ENCODE measurements at places on chromosomes 16 and 17.

DNA sequence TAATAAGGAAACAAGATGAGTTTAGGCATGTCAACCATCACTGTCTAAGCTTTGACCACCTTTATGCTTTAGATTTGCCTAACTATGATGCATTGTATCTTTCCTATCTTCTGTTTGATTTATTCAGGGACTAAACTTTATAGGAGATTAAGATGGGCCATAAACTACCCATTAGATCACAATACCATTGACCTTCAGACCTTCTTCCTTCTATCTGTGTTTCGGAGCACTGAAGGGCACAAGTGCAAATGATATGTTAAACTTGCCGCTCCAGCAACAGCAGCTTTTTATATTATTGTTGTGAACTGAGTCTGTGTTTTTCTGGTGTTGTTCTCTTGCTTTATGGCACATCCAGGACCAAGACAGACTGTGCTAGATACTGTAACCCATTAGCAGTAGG is 16.6 kb upstream of the ALDH3A2 start:
- no peak for DNase-seq

GRCh38 chr16:74249846-74250245 is 46.8 kb upstream of the PSMD7 start:
- no peak for DNase-seq

- DNase-seq: no peak
Observed at GRCh38 chr17:17429222-17429621, 47.6 kb upstream of the MED9 start.

DNA sequence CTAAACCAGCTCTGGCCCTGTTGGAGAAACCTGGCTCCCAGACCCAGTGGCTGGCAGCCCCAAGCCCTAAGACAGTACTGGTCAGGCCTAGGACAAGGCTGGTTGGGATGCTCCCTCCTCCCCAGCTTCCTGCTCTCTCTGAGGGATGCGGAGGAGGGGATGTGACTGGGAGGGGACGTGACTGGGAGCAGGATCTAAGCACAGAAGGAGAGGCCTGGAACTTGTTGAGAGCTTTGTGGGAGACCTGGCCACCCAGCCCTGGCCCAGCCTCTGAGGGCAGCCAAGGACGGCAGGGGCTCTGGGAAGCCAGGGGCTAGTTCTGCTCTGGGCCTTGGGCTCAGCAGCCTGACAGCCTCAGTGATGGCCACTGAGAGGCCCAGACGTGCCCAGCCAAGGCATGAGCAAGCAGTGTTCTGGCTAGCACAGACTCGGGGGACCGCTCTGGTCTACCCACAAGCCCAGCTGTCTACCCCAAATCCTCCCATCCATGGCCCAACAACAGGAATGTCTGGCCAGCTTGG is 22.8 kb downstream of the ATP6V0D1 start:
- DNase-seq: no peak

GRCh38 chr17:30344283-30345088 is 10.6 kb upstream of the TMIGD1 start:
- no peak for DNase-seq

DNA sequence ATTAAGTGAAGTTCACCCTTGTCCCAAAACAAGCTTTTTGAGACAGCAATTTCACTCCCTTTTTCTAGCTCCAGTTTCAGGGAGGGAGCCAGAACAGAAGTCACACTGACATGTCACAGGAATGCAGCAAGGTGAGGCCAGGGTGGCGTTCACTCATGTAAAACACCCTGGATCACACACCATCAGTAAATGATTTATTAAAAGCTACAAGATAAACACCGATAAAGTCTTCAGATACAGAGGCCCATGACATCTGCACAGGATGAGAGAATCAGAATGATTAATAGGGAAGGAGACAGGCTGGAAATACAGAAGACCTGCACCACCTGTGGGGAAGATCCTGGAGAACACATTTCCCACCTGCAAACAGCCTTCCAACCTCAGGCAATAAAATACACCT is 77.5 kb upstream of the DYNLRB2 start:
- no peak for DNase-seq

DNA sequence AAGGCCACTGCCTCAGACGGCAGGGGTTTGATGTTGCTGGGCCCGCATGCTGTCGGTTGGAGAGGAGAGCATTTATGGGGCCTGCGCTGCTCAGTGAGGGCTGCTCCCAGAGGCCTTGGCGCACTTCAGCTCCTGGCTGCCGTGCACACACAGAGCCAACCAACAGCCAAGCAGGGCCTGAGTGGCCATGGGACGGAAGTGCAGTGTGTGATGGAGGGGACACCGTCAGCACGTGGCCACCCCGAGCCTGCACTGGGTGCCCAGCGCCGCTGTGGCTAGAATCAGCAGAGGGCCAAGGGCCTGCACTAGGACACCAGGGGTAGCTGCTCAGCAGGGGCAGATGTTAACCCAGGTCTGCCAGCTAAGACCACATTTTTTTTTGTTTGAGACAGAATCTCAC is 21.8 kb downstream of the KLHL36 start:
- no peak for DNase-seq

DNA sequence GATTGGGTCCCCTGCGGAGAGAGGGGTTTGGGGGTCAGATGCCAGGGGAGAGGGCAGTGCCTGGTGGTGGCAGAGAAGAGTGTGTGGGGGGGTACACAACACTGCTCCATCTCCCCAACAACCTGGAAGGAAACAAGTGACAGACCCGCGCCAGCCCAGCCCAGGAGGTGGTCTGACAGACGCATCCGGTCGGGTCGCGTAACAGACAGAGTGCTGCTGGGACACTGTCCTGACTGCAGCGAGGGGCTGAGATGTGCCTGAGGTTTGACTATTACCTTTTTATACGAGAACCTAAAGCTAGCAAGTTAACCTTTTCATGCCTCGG is 16.2 kb downstream of the UNC13D start:
- DNase-seq: no peak

GRCh38 chr17:21005803-21006202 is 37.0 kb downstream of the USP22 start:
- DNase-seq: no peak

DNA sequence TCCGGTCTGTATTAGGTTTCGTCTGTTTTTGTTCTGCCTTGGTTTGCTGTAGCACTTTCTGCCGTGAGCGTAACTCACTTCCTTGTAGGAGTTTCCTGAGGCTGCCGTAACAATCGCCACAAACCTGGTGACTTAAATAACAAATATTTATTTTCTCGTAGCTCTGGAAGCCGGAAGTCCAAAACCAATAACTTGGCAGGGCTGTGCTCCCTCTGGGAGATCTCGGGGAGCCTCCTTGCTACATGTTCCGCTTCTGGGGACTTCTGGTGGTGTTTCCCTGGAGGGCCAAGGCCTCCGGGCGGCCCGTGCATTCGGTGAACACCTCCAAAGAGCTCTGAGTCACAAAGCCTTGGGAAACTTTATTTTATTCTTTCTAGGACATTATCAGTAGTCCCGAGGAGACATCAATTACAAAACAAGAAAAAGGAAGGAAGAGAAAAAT is 6.8 kb upstream of the WDR45B start:
- DNase-seq: no peak

- DNase-seq: no peak
Observed at GRCh38 chr16:50299508-50300105, 33.3 kb downstream of the ADCY7 start.

DNA sequence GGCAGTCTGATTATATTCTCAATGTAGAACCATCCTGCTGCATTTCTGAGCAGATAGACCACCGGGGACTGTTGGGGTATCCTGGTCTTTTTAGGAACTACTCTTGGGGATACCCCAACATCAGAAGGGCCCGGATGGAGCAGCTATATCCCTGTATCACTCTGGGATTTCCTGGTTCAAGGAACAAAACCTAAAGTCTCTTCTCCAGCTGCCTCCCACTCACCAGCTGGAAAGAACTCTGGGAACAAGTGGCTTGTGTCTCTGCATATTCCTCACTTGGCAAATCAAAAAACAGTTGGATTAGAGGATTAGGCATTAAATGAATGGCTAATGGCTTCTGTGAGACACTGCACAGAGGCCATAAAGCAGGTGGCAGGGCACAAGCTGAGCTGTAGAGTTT is 62.3 kb upstream of the HS3ST2 start:
- DNase-seq: no peak

DNA sequence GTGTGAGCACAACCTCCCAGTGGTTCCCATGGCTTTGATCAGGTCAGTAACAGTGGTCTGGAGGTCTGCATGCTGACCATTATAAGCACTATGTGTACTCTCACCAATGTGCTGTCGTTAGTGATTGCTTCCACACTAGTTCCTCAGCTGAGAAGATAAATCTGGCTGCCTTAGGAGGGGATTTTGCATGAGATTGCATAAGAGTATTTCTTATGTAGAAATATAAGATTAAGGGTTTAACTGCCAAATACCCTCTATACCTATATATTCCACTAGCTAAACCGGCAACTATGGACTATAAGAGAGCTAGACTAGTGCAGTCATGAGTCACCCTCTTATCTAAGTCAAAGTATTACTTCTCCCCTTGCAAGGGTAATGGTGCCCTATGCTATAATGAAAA is 580.2 kb downstream of the CDH11 start:
- no peak for DNase-seq

DNA sequence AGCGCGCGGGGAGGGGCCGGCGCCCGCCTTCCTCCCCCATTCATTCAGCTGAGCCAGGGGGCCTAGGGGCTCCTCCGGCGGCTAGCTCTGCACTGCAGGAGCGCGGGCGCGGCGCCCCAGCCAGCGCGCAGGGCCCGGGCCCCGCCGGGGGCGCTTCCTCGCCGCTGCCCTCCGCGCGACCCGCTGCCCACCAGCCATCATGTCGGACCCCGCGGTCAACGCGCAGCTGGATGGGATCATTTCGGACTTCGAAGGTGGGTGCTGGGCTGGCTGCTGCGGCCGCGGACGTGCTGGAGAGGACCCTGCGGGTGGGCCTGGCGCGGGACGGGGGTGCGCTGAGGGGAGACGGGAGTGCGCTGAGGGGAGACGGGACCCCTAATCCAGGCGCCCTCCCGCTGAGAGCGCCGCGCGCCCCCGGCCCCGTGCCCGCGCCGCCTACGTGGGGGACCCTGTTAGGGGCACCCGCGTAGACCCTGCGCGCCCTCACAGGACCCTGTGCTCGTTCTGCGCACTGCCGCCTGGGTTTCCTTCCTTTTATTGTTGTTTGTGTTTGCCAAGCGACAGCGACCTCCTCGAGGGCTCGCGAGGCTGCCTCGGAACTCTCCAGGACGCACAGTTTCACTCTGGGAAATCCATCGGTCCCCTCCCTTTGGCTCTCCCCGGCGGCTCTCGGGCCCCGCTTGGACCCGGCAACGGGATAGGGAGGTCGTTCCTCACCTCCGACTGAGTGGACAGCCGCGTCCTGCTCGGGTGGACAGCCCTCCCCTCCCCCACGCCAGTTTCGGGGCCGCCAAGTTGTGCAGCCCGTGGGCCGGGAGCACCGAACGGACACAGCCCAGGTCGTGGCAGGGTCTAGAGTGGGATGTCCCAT is 232.8 kb downstream of the SEC14L1 start:
- no peak for DNase-seq

- no peak for DNase-seq
Observed at GRCh38 chr17:40561294-40561870, 3.9 kb downstream of the CCR7 start.

GRCh38 chr16:65576139-65576538 is 454.3 kb upstream of the CDH11 start:
- DNase-seq: no peak

DNA sequence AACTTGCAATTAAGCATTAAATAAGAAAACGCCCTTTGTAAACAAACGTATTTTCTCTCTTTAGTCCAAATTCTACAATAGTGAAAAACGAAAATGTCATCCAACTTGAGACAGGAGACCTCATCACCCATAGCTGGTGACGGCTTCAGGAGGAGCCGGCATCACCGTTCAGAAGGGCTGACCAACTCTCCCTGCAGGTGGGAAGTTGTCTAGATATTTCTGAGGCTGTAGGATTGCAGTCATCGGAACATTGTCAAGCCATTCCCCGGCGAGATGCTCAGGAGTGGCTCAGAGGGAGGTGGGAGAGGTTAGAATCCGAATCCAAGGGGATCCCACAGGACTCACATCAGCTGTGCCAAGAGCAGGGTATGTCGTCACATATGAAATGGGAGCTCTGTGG is 76.7 kb downstream of the RBFOX3 start:
- DNase-seq: no peak

GRCh38 chr16:78570399-78571141 is 471.1 kb downstream of the WWOX start:
- DNase-seq: no peak

- DNase-seq: no peak
Observed at GRCh38 chr17:514584-514983, 162.0 kb upstream of the RPH3AL start.

- no peak for DNase-seq
Observed at GRCh38 chr16:70700101-70701020, 14.5 kb upstream of the MTSS2 start.

DNA sequence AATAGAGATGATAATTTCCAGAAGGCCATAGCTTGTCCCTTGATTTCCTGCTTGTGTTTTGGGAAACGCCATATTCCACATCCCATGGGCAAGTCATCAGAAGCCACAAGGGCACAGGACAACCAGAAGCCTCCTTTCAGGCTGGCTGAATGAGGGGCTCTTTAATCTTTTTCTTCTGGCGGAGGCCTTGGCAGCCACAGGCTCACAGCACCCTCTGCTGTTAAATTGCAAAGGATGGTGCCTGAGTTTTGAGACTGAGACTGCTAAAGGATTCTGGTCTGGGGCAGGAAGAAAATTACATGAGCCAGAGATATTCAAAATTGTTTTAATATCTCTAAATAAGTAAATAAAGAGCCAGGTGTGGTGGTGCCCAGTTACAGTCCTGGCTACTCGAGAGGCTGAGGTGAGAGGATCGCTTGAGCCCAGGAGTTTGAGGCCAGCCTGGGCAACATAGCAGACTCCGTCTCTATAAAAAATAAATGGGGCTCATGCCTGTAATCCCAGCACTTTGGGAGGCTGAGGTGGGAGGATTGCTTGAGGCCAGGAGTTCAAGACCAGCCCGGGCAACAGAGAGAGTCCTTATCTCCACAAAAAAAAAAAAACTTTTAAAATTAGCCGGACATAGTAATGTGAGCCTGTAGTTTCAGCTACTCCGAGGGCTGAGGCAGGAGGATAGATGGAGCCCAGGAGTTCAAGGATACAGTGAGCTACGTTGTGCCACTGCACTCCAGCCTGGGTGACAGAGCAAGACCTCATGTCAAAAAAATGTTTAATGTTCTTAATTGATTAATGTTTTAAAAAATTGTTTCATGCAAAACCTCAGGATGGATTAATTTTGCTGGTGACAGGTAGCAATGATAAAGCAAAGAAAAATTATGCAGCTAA is 26.3 kb downstream of the AARSD1 start:
- DNase-seq: no peak

- DNase-seq: no peak
Observed at GRCh38 chr16:16850274-16850673, 471.3 kb downstream of the NPIPA7 start.

Measured in stimulated activated CD8-positive, alpha-beta memory T cell treated with anti-CD3 and anti-CD28 coated beads, Interleukin-15, amount 100 ng/mL, for 4 hours (primary cell).